ENCODE measurements at places on chromosomes 2 and 18.

GRCh38 chr2:17160594-17160993 lies 357.6 kb downstream of the RAD51AP2 start:
- DNase-seq, result no peak

GRCh38 chr18:582465-582864 lies 2.3 kb downstream of the CETN1 start:
- peak; percentile 28 for DNase-seq

GRCh38 chr2:240300261-240300821 lies 135.1 kb upstream of the GPC1 start:
- no peak for DNase-seq

DNA sequence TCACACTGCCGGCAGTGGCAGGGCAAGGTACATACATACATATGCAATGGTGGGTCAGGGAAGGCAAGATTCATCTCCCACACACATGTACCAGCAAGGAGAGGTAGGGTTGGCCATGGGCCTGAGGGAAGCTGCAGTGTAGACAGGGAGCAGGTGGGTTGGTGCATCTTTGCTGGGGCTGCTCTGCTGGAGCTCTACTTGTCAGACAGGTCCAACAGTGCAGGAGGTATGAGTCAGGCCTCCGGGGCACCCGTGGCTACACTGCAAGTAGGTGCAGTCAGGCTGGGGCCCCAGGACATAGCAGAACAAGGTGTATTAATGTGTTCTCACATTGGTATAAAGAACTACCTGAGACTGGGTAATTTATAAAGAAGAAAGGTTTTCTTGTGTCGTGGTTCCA lies 281.1 kb upstream of the COL3A1 start:
- DNase-seq, result no peak

GRCh38 chr2:200243441-200243840 lies 63.1 kb upstream of the SPATS2L start:
- no peak for DNase-seq

DNA sequence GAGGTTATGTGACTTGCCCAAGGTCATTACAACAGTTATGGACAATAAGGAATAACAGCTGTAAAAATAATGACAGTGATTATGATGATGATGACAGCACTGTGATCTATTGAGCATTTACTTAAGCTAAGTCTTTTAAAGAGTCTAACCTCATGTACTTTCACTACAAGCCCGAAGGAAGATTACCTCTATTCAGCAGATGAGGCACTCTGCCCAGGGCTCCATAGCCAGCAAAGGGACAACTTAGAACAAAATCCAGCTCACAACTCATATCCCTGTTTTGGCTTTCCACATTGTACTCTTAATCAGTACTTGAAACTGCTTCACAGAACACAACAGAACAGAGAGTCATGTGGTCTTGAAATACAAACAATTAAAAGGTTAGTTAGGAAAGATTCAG lies 290.2 kb downstream of the ZNF385B start:
- no peak for DNase-seq

DNA sequence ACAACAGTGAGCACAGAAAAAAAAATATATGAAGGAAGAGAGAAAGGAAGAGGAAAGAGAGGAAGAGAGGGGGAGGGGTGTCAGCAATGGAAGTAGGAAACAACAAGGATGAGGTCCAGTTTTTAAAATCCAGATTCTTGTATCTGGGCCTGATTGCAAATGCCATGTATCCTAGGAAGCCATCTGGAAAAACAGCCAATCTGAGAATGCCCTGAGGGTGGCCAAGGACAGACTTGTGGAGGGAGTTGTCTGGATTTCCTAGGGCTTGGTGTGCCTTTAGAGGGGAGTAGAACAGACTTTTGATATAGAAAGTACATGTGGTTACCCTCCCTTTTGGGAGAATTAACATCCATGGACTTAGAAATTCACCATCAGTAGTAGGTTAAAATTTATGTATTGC lies 47.1 kb downstream of the PRKCE start:
- DNase-seq, result no peak

GRCh38 chr2:20917287-20917660 lies 94.4 kb upstream of the LDAH start:
- DNase-seq, result no peak

- DNase-seq, result no peak
Observed at GRCh38 chr18:59049721-59050660, 89.7 kb upstream of the SEC11C start.

- DNase-seq, result no peak
Observed at GRCh38 chr2:26584191-26584590, 57.0 kb downstream of the CIB4 start.

DNA sequence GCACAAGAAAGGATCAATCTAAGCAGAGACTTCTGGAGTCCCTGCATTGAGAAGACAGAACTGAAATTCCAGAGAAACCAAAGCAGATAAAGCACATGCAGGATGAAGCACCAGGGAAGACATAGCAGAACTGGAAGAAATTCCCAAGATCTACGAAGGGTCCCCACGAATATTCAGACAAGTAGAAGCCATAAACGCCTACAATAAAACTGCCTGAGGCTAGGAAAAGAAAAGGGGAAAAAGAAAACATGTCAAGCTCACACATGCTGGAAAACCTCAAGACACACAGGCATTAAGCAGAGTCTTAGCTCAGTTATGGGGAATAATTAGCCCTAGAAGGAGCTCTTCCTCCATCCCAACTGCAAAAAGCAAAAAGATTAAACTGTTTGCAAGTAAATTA lies 171.2 kb downstream of the NBAS start:
- DNase-seq, result no peak

DNA sequence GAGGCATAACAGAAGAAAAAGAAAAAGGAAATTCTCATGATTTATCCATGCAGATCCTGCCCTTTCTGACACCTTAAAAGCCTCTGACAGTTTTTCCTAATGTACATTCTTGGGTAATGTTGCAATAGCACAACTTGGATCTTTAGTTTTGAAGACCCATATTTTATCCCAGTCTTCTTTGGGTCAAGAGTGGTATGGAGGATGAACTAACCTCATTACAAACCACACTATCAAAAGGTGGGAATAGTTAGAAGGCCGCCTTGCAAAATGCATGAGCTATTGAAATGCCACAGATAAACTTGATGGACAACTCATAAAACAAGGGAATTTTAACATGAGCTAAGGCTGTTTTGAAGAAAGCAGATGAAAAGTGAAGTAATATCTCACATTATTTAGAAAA lies 1479.8 kb upstream of the ACVR2A start:
- DNase-seq, result no peak

DNA sequence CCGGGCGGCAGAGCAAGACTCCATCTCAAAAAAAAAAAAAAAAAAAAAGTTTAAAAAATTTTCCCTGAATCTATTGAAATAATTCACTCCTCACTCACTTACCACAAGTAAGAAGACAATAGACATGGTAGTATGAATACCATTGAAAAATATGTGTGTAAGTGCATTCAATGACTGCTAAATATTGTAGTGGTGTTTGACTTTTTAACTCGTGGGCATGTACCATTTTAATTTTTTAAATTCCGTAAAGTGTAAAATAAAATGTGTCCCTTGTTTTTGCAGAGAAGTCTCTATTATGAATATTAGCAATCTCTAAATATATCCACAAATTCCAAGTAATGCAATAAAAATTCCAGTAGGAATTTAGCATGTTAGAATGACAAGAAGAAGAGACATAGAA lies 134.1 kb downstream of the COPS8 start:
- no peak for DNase-seq

GRCh38 chr2:191243154-191243553 lies 2.0 kb upstream of the MYO1B start:
- no peak for DNase-seq

- no peak for DNase-seq
Observed at GRCh38 chr2:185227391-185227790, 511.2 kb upstream of the FSIP2 start.

GRCh38 chr2:6557737-6558136 lies 308.0 kb downstream of the CMPK2 start:
- no peak for DNase-seq

DNA sequence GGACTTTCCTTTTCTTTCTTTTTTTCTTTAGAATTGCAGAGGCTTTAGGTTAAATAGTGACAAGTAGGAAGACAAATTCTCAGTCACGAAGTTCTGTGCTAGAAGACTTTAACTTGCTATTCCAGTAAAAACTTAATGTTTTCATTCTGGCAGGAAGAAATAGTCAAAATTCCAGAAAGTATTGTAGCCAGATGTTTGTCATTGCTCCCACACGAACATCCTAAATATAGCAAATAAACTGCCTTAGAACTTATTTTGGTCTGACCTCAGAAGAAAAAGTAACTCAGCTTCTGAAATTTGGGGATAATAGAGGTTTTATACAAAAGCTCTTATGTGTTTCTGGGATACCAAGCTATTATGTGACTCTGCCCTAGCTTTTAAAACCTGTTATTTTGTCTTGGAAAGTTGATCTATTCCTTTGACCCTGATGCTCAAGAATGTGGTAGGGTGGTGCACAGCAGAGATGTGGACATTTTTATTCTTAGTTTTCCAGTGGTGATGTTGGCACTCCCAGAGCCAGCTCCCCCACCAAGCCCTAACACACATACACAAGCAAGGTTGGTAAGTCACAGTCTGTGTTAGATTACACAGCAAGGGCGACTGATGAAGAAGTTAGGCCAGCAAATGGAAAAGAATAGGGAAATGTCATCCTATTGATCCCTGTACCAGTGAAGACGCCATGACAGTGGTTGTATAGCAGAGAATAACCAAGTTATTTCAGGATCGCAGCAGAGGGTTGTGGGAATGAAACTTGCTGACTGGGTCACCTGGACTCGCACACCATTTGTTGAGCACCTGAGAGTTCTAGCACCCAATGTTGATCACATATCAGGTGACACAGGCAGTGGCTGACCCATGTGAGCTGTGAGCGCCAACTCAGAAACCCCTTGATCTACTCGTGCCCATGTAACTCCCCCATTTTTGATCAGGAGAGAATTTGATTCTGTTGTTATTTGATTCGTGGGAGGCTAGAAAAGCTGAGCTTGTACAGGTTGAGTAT lies 23.7 kb downstream of the FARP2 start:
- DNase-seq, result no peak

- DNase-seq, result no peak
Observed at GRCh38 chr2:167814881-167815718, 432.3 kb downstream of the STK39 start.

DNA sequence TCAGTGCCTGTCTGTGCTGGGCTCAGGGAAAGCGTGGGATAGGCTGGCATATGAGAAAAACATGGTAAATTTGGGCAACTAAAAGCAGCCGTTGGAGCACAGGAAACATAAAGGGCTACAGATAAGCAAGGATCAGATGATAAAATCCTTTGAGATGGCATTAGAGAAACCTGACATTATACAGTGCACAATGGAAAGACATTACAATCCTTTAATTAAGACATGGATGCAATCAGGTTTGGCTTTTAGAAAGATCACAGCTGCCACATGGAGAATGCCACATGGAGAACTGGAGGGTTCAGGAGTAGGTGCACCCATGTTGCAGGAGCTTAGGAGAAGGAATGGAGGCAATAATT lies 117.3 kb downstream of the CDC42EP3 start:
- no peak for DNase-seq

DNA sequence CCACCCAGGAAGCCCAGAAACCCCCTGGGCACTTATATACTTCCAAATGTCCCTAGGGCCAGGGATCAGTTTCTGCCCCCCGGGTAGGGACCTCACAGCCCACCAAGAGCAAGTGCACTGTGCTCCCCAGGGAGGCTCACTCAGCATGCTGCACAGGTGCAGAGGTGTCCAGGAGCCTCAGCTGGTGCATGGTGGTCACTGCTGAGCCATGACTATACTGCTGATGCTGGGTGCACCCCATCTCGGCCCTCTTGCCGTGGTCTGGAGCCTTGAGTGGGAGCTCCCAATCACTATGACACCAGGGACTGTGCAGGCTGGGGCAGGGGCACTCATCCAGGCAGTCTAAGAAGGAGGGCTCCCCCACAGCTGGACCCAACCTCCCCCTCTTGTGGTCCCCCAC lies 617.8 kb upstream of the RAB6C start:
- no peak for DNase-seq

- no peak for DNase-seq
Observed at GRCh38 chr18:71001597-71001996, 712.8 kb downstream of the SOCS6 start.

DNA sequence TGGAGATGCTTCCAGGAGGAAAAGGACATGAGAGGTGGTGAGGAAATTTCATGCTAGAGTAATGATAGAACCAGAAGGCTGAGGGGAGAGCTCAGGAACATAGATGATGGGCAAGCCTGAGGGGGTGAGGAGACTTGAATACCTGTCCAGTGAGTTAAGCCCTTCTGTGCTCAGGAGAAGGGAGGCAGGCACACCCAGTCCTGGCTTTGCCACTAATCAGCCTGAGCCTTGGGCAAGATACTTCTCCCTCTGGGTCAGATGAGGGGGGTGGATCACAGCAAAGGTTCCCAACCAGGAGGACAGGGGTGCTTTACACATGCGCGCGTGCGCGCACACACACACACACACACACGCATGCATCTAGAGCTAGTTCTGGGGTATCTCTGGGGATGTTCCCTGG lies 151.6 kb upstream of the MSH6 start:
- no peak for DNase-seq

GRCh38 chr2:241108271-241109209 lies 6.5 kb upstream of the MTERF4 start:
- no peak for DNase-seq

DNA sequence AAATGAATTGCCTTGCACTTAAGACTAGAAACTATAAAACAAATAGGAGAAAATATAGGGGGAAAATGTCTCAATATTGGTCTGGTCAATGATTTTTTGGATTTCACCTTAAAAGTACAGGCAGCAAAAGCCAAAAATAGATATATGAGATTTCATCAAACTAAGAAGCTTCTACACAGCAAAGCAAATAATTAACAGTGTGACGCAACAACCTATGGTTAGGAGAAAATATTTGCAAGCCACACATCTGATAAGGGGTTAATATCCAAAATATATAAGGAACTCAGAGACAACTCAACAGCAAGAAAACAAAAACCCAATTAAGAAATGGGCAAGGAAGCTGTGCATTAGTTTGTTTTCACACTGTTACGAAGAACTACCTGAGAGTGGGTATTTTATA lies 89.1 kb downstream of the MAIP1 start:
- no peak for DNase-seq

DNA sequence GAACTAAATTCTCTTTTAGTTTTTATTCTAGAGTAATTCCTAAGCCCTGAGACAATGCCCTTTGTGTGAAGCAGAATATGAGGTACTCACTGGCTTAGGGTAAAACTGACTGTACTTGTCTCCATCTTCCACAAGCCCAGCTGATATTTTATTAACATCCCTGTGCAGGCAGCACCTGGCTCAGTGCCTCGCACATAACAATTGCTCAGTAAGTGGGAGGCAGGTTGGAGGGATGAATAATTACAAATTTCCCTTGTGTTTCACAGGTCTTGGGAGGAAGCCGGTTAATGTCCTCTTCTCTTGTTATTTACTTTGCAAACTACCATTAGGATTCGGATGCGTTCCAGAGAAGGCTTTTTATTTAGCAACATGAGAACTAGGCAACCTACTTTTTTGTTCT lies 249.8 kb upstream of the FSHR start:
- no peak for DNase-seq

GRCh38 chr2:3460156-3460555 lies 59.2 kb downstream of the ADI1 start:
- DNase-seq, result no peak

GRCh38 chr2:222057347-222058073 lies 241.3 kb downstream of the PAX3 start:
- no peak for DNase-seq

- no peak for DNase-seq
Observed at GRCh38 chr18:27785815-27786471, 391.0 kb downstream of the CDH2 start.

Data from head of caudate nucleus (tissue), 42 donors.